ENCODE measurements at places on chromosomes 5 and 9.

GRCh38 chr9:35859990-35860339 is 10.2 kb downstream of the OR13J1 start:
- no peak for DNase-seq

DNA sequence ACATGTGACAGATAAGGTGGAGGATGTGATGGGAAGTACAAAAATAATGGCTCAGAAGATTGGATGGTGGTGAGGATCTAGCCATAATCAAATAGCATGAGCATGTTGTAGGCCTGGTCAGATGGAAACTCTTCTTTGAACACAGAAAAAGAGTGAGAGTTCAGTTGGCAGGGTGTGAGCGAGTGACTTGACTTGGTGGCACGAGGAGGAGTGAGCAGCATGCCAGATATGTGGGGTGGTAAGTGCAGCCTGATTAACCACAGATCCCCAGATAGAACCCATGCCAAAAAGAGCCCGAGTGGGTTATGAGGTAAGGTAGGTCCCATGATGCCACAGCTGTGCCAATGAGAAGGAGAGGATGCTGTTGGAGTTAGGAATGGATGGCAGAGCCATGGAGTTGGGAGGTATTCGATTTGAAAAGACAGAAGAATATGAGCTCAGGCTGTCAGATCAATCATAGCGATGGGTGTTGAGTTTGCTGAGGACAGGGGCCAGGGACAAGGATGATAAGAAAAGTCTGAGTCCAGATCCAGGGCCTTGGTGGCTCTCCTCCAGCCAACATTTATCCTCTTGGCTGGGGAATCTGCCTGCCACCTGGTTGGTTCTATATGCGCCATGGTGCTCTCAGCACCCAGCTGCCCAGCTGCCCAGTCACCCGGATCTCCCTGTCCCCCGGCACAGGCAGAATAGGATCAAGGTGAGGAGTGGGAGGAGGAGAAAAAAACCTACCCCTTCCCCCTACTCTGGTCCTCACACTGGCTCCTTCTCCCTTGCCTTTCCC is 16.5 kb downstream of the GARNL3 start:
- DNase-seq, result no peak

- DNase-seq, result no peak
Measured at GRCh38 chr9:89177944-89178829, at the start of gene SHC3. Gene SHC3 (minus strand): TSS chr9:89178818. CDS start chr9:89178460, 358 bp downstream.

GRCh38 chr9:107639426-107639825 is 149.9 kb upstream of the KLF4 start:
- DNase-seq, result peak; percentile 70

DNA sequence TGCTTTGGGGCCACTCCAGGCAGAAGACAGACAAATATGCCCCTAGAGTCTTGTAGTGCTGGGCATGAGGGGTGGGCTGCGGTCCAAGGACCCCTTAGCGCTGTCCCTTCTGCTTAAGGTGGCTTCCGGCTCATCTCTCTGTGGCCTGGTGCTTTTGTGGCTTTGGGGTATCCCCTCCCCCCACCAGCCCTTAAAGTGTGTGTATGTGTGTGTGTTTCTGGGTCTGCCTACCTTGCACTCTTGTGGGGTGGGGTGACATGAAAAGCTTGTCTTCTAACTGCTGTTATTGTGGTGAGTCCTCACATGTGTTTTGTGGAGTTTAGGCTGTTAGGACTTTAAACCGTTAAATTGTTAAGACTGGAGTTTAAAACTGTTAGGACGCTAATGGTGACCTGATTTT is 23.6 kb downstream of the MARCHF6 start:
- no peak for DNase-seq

- no peak for DNase-seq
Measured at GRCh38 chr5:31783731-31784130, 144.8 kb downstream of the PDZD2 start.

All from NCI-H510A treated with DMSO at 0.1 percent for 48 hours (cell line).